ELR (cell line): ENCODE measurements at places on chromosomes 5 and 9.

- no peak for DNase-seq
Observed at GRCh38 chr9:126239515-126239914, 87.1 kb upstream of the MVB12B start.

DNA sequence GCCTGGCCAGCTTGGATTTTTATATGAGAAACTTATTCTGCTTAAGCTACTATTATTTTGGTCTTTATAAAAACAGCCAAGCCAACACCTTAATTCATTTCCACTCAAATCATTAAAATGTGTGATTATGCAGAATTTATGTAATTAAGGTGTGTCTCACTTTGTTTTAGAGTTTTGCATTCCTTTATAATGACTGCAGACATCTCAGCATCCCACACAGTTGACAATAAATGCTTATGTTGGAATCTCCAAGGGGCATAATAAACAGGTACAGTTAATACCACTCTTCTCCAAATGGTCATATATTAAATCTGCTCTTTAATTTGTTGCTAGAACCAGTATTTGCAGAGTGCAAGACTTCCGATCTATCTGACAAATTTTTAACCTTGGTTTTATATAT, 34.3 kb downstream of the ARL15 start:
- no peak for DNase-seq

GRCh38 chr9:125749951-125750626, 2.9 kb downstream of the PBX3 start:
- no peak for DNase-seq

DNA sequence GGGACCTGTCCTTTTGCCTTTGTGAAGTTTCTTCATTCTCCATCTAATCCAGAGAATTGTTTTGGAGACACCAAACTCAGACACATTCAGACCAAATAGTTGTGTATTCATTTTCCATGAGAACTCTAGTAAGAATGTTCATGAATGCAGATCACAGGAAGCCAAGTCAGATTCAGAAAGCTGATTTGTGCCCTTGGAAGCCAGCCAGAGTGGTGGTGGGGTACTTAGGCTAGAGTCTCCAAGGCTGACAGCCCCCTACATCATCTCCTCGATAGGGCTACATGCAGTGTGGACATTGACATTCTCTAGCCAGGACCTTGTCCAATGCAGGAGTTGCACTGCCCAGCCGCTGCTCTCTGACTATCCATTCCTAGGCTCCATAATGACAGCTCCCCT, 137.6 kb downstream of the UGCG start:
- no peak for DNase-seq
